ENCODE measurements at places on chromosomes 3 and 15.

DNA sequence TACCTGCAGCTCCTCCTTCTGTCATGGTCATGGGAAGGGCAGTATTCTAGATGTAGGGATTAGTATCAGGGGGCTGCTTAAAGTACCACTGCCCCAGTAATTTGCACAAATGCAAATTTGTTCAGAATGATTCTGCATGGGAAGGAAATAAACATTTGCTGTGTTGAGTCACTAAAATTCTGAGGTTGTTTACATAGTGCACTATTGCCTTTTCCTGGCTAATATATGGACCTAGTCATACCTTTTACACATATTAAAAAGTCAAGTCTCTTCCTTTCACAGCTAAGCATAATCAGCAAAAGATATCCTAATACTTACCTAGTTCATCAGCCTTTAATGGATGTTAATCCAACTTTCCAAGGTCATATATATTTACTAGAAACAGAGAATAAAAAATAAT is 746.4 kb upstream of the NR2F2 start:
- no peak for DNase-seq

DNA sequence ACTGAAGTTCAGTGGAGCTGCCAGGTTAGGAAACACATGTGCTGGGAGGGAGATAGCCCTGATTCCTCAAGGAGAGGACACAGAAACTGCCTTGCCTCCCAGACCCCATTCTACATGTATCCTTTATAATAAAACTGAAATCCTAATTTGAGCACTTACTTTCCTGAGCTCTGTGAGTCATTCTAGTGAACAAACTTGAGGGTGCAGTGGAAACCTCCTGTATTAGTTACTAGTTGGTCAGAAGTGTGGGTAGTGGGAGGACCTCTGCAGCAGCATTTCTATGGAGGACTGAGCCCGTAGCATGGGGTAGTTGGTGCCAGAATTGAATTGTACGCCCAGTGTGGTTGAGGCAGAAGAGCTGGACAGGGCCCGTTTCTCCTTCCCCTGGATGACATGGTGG is 23.9 kb downstream of the ATP1B3 start:
- no peak for DNase-seq

GRCh38 chr3:167742338-167742737 is 6.8 kb downstream of the SERPINI1 start:
- no peak for DNase-seq

DNA sequence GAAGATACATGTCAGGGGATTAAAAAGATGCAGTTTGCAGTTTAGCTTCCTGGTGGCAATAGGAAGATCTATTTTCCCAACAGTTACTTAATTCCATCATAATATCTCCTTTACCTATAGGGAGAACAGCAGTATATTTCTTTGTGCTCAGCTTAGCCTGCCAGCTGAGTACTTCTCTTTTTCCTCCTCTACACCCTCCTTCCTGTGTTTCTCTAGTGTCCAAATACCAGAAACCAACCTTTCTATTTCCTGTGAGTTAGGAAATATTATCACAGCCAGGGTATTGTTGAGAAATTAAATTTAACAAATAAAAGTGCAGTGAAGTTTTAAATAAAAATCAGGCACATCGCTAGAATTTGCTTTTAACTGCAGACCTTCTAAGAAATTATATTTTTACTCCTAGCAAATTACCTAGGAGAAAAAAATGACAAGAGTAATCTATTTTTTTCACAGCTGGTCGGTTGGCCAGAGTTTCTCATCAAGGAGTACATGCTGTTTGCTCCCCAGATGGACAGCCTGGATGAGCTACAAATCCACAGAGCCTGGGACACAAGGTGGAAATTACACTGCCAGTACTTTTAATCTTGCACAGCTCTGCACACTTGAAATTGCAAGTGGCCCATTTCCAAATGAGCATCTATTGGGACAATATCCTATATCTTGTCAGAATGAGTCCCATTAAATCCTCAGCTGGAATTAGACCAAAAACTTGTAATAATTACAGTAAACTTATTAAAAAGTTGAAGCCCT is 185.2 kb upstream of the CFAP20DC start:
- DNase-seq = no peak

DNA sequence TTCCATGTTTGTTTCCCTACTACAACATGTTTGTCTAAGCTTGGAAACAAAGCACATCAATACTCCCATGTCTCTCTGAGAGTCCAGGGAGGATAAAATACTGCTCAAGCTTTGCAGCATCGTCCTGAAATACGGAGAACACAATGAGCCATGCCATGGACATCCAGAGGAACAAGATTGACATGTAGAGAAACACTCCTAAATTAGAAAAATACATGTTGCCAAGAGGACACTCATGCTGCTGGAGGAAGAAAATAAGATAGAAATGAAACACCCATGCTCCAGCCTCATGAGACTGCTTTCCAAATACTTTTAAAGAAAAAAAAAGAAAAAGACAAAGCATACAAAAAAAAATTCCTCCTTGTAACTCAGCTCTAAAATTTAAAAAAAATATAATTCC is 387.0 kb downstream of the ERC2 start:
- DNase-seq = no peak

- no peak for DNase-seq
Observed at GRCh38 chr15:33545866-33546265, 235.1 kb downstream of the RYR3 start.

DNA sequence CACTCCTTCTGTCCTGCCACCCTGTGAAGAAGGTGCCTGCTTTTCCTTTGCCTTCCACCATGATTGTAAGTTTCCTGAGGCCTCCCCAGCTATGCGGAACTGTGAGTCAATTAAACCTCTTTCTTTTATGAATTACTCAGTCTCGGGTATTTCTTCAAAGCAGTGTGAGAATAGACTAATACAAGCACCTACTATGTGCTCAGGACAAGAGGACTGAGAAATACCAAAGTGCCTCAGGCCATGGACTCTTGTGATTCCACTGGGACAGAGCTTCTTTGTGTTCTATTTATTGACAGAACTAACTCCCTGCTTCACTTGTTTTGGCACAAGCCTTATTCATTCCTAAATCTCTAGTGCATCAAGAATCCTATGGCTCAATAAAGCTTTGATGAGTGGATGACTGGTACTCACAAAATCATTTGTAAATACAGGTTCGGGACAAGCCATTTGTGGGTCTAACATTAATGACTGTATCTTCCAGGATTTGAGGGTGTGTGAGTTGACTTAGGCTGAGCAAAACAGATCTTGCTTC is 204.2 kb downstream of the PDCD6IP start:
- no peak for DNase-seq

- no peak for DNase-seq
Observed at GRCh38 chr3:120338517-120338916, 10.6 kb downstream of the LRRC58 start.

DNA sequence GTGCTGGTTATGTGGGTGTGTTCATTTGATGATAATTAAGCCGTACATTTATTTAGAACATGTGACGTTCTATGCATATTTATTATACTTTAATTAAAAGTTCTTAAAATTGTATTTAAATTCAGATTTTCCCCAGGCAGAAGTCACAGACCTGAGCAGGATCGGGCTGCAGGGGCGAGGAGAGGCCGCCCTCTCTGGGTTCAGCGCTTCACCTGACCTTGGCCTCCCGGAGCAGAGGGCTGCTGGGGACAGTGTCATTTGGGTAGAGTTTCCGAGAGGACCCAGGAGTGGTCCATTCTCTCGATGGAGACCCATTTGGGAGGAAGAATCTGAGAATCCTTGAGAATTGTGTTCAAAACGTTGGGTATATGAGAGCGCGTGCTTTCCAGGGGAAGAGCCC is 12.0 kb upstream of the TOPBP1 start:
- DNase-seq = no peak

- DNase-seq = no peak
Observed at GRCh38 chr3:33831053-33831452, 32.6 kb downstream of the PDCD6IP start.

DNA sequence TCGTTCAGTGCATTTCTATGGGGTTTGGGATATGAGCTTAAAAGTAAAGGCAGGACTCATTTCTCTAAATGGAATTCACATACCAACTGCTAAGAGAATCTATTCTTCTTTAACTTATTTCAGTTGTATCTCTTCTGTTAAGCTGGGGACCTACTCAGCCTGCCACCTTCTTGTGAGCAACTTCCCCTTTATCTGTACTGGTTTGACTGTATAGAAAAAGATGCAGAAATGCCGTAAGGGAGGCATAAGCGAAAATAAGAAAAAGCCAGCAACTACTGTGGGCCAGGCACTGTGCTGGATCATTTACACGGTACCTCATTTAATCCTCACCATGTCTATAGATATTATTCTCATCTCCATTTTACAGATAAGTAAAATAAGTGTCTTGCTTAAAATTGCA is 38.4 kb downstream of the RBMS3 start:
- DNase-seq = no peak

DNA sequence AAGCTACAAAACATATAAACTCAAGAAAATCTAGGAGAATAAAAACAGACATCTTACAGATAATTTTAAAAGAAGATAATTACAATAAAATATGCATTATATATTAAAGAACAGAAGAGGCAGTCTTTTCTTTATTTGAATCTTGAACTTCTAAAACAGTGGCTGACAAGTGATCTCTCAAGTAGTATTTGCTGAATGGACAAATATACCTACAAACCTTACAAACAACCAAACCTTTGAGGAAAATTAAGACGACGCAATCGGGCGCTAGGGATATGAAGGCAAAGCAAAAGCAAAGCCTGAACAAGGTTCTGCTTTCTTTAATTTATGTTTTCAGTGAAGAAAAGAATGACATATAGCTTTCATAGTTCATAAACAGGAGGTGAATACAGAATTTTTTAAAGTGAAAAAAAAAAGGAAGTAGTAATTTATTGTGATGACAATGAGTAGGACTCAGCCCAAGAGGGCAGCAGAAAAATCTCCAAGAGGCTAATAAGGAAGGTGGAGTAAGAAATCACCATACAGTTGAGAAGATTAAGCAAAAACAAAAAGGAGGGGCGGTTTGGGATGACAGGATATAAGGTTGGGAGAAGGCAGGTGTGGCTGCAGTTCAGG is 347.8 kb downstream of the TBC1D5 start:
- no peak for DNase-seq

DNA sequence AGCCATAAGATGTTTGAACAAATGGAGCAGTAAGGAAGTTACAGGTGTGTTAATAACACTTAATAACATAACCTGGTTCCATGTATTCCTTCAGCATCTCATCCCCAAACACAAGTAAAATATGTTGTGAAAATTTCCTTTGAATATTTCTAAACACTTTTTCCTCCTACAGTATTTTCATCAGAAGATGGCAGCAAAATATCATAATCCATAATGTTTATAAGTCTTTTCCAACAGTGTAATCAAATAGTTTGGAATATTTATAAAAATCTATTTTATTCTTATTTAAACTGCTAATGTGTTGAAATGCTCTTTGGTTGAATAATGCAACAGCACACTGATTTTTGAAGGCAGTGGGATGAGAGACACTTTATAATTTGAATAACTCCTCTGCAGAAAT is 1020.5 kb downstream of the OTOL1 start:
- DNase-seq = no peak

GRCh38 chr3:98705212-98705611 is 57.9 kb upstream of the ST3GAL6 start:
- no peak for DNase-seq

- DNase-seq = no peak
Observed at GRCh38 chr3:243356-243725, 46.8 kb downstream of the CHL1 start.

GRCh38 chr15:31016446-31016915 is 25.1 kb upstream of the MTMR10 start:
- DNase-seq = no peak

GRCh38 chr3:42569593-42570142 is 12.1 kb downstream of the SEC22C start:
- no peak for DNase-seq

GRCh38 chr3:14890476-14890875 is 56.9 kb upstream of the NR2C2 start:
- DNase-seq = peak; percentile 12

- no peak for DNase-seq
Observed at GRCh38 chr15:94596707-94597106, 365.3 kb downstream of the MCTP2 start.

GRCh38 chr3:188734395-188734794 is 437.4 kb upstream of the TPRG1 start:
- DNase-seq = no peak

DNA sequence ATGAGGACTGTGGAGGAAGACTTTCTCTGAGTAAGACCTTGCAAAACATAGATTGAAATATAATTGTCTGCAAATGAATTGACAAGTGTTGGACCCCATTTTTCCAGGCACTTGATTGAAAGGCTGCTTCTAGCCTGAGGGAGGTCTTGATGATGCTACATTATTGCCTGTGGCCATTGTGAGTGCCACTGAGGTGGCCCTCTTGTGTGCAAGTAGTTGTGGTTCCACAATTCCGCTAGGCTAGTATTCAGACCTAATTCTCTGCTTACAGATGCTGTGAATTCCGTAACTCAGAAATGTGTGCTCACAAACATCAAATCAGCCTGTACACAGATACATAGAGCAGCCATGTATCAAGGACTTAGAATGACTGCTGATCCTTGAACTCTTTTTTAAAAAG is 34.7 kb downstream of the FNDC3B start:
- DNase-seq = no peak

- no peak for DNase-seq
Observed at GRCh38 chr15:98150536-98150935, 190.0 kb downstream of the ARRDC4 start.

DNA sequence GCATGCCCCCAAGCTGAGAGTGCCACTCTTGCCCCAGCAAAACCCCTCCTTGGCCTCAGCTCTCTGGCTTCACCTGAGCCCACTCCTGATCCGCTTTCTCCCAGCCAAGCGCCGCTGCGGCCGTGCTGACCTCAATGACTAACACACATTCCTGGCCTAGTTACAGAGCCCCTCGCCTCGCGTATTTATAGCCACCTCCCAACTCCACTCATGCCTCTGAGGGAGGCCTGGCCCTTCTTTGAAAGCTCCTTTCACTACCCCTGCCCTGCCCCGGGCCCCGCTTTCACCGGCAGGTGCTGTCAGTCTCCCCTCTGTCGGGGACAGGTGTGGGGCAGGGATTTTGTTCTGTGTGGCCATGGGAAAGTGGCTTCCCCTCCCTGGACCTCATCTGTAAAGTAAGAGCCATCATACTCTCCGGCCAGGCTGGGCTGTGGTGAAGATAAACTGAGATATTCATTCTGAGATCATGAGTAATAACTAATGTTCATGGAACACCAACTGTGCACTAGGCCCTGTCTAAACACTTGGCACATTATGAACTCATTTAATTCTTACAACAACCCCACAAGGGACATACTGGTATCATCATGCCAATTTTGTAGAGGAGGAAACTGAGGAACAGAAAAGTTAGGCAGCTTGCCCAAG is 13.2 kb upstream of the ATP2B2 start:
- no peak for DNase-seq

GRCh38 chr15:25930931-25931330 is 67.8 kb upstream of the ATP10A start:
- no peak for DNase-seq

- DNase-seq = no peak
Observed at GRCh38 chr3:149670742-149671492, 13.1 kb upstream of the WWTR1 start.

- no peak for DNase-seq
Observed at GRCh38 chr3:69743975-69744906, 5.0 kb downstream of the MITF start.

GRCh38 chr3:53167418-53168174 is 6.6 kb downstream of the PRKCD start:
- DNase-seq = no peak

- no peak for DNase-seq
Observed at GRCh38 chr3:138928727-138929372, 18.1 kb downstream of the FOXL2 start.

All from CD4-positive, alpha-beta T cell treated with Interleukin-4 for 4 hours (primary cell).